ENCODE measurements at places on chromosomes 7 and 10.

GRCh38 chr10:95276367-95277200 is 14.2 kb downstream of the PDLIM1 start:
- DNase-seq = no peak

- DNase-seq = no peak
Measured at GRCh38 chr7:106729720-106730385, 68.9 kb upstream of the CCDC71L start.

GRCh38 chr10:79047875-79048638 is 20.7 kb upstream of the ZMIZ1 start:
- DNase-seq = no peak

GRCh38 chr10:70533189-70533558 is 54.6 kb downstream of the PALD1 start:
- DNase-seq = no peak

GRCh38 chr10:56496186-56496486 is 135.1 kb upstream of the ZWINT start:
- no peak for DNase-seq
